Thyroid gland (tissue), 4 donors: ENCODE measurements at places on chromosomes 11 and 22. TPM values are rescaled to one million over a fixed set of nuclear protein-coding genes. Genes with fewer than 3 reads are reported as not detected.

GRCh38 chr11:65952052-65952521, 6.8 kb downstream of the TSGA10IP start:
- DNase-seq: peak; percentile 82

GRCh38 chr11:73652856-73653559, 6.6 kb downstream of the PLEKHB1 start:
- DNase-seq: no peak

GRCh38 chr11:94400050-94400449, 1.2 kb downstream of the GPR83 start:
- no peak for DNase-seq

DNA sequence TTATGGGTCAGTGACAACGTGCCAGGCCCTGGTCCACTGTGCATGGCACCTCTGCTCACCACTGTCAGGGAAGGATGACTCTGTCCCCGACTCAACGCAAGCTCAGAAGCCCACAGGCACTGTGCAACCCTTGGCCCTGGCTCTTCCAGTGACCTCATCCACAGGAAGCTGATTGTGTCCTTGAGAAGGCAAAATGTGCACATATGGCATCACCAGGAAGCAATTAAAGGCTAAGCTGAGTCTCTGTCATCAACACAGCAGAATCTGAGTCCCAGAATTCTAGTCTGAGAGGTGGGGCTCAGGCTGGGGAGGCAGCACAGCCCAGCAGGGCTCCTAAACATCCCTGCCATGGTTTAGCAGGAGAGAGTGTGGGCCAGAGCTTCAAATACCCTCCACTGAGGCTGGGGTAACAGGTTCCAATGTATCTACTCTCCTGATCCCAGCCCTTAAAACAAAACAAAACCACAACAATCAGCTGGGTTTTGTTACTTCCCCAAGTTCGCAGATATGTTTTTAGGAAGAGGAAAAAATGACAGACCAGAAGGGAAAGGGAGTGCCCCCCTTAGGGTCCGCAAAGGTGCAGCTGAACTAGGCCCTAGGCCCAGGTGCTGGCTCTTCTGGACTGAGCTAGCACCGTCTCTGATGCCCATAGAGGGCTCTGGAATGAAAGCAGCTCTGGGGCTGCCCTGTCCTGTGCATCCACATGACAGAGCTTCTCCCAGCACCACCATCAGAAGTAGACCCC, 33.5 kb upstream of the GNAZ start:
- DNase-seq: no peak

DNA sequence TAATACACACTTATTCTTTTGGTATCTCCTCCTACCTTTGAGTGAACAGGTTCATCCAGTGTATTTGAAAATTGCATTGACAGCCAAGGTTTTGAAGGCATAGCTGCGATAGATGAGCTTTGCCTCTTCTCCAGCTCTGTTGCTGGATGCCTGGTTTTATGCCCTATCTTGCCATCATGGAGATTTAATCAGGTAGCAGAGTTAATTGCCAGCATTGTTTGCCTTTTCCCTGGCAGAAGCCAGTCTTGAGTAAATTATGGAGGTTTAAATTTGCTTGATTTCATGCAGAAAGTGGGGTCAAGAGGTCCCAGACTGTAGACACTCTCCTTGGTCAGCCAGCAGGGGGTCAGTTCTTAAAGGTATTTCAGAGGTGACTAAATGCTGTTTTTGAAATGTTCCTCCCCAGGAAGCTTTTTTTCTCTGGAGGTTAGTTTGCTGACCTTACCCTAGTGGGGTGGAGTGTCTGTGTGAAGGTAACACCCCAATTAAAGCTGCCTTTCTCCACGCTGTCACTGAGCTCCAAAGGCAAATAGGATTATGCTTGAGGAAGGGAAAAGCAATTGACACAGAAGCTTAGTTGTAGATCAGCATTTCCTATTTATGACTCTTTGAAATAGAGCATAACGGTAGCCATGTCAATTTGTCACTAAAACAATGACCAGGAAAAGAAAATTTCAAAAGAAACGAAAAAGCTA, 96.0 kb downstream of the EXT2 start:
- DNase-seq: no peak

GRCh38 chr22:24730864-24731263, 43.7 kb downstream of the PIWIL3 start:
- DNase-seq: no peak

DNA sequence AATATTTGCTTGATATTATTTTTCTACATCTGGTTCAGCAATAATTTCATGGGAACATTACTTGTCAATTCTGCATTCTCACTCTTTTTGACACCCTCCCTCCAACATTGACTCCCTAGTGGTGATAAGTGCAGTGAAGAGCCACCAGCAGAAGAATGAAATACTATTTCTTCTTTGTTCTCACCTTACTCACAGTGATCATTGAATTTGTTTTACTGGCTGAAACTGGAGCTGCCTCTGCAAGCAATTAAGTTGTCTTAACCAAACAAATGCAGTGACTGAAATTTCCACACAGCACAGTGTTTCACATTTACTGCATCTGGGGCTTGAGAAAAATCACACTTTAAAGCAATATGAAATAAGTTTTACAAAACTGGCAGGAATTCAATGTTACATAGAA, 189.8 kb downstream of the JRKL start:
- no peak for DNase-seq

DNA sequence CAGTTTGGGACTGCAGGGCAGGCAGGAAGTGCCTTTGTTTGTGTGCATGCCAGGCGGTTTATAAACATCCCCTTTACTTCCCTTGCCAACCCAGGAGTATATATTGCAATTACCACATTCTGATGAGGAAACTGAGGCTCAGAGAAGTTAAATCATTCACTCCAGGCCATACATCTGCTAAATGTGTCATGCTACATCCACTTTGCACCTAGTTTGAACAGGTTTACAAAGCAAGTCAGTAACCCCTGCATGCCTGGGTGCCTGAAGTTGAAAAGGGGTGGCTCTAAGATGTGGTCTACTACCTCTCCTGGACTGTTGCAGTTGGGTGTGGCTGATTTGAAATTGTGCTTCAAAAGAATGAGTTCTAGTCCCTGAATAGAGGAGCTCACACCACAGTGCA, 23.6 kb downstream of the FLI1 start:
- no peak for DNase-seq

- DNase-seq: no peak
Observed at GRCh38 chr22:45211848-45212247, 28.8 kb downstream of the KIAA0930 start.

P2RY6 gene
- 0.93 TPM for total RNA-seq

GRCh38 chr11:67376873-67377808, 3.7 kb upstream of the CLCF1 start:
- peak; percentile 90 for DNase-seq

DNA sequence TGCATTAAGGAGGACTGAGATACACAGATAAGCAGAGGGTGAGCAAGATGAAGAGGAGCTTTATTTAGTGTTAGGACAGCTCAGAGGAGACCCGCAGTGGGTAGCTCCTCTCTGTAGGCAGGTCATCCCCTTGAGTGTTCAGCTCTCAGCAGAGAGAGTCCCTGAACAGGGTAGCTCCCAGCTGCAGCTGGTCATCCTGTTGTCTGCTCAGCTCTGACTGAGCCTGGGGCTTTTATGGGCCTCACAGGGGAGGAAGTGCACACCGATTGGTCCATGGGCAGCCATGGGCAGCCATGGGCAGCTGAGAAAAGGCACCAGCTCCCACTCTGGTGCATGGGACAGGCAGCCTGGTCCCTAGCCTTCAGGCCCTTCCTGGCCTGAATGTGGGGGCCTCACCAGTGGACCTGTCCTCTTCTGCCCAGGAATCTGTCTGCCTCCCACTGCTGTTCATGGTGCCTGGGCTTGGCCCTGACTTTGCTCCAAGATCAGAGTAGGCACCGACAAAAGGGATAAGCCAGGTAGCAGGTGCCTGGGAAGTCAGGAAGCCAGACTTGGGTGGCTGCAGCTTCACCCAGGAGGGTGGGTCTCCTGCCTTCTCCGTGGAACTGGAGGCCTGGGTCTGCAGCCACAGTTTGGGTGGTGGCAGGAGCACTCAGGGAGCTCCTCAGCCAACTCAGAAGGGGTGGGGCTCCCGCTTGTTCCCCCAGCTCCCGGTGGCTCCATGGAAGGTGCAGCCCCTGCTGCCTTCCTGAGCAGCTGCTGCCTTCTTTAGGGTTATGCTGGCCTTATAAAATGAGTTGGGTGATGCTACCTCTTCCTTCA, 54.7 kb downstream of the MYEOV start:
- no peak for DNase-seq

GRCh38 chr11:36711104-36711825, 113.2 kb upstream of the RAG2 start:
- DNase-seq: no peak

PHETA2 gene
- total RNA-seq: 5.5 TPM

DNA sequence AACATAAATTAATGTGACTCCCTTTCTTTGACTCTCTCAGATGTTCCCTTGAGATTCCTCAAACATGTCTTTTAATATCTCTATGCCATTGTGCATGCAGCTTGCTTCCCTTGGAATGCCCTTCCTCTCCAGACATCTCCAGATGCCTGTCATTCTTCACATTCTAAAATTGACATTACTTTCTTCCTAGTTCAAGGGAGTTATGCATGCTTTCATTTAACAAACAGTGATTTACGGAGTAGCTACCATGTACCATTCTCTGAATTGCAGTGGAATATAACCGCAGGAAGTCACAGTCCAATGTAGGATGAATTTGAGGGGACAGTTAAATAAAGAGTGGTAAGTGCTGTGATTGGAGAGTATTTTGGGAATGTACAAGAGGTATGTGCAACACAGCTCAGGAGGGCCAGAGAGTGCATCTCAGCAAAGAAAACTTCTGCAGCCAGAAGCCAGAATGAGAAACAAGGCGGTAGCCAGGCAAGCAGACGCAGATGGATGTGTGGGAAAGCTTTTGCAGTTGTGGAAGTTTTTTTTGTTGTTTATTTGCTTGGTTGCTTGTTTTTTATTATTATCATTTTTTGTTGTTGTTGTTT, 18.7 kb downstream of the MMP10 start:
- DNase-seq: no peak

BATF2 gene
- 2.9 TPM for total RNA-seq

DNA sequence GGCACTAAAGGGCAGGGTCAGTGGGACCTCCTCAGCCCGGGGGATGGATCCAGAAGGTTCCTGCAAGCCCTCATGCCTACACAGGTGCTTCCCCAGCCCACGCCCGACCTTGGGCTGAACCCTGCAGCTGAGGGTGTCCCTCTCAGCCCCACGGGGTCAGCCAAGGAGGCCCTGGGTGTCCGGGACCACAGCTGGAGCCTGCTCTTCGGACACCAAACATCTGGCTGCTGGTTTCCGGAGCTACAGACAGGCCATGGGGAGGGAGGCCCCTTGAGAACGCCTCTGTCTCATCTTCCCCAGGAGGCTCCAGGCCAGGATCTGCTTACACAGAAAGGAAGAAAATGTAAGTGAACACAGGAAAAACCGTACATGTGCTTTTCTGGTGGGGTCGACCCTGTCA, 355.7 kb downstream of the MN1 start:
- no peak for DNase-seq

- DNase-seq: no peak
Observed at GRCh38 chr11:93729129-93729616, 12.1 kb downstream of the TAF1D start.

MRGPRX3 gene
- total RNA-seq: not detected

GRCh38 chr11:17415523-17416104, 27.2 kb upstream of the KCNJ11 start:
- no peak for DNase-seq

- no peak for DNase-seq
Observed at GRCh38 chr11:1730059-1730629, 20.3 kb downstream of the IFITM10 start.

DNA sequence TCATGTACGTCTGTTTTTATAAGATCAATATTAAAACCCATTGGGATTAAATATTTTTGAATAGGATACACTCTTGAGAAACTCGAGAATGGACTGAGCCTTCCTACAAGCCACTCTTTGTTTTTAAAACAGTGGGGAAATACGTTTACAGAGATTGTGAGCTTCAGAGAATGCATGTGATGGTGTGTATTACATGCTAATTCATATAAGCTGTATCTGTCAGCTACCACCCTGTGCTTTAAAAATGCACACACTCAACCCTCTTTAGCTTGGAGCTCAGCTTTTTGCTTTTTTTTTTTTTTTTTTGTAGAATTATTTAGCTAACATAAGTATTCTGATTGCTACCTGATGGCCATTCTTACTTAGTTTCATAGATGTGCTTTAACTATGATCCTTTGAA, 46.3 kb upstream of the ASPHD2 start:
- DNase-seq: no peak

PLAAT4 gene
- total RNA-seq: 53.6 TPM
